Stimulated activated CD8-positive, alpha-beta memory T cell treated with anti-CD3 and anti-CD28 coated beads, Interleukin-15, amount 100 ng/mL, for 24 hours (primary cell): ENCODE measurements at places on chromosomes 13 and 19.

GRCh38 chr13:83008212-83008929 is 873.9 kb downstream of the SLITRK1 start:
- DNase-seq = no peak

- DNase-seq = no peak
Measured at GRCh38 chr19:41955521-41955920, 3.6 kb downstream of the RABAC1 start.

GRCh38 chr19:38901683-38902082 is 1.9 kb downstream of the NFKBIB start:
- DNase-seq = no peak

DNA sequence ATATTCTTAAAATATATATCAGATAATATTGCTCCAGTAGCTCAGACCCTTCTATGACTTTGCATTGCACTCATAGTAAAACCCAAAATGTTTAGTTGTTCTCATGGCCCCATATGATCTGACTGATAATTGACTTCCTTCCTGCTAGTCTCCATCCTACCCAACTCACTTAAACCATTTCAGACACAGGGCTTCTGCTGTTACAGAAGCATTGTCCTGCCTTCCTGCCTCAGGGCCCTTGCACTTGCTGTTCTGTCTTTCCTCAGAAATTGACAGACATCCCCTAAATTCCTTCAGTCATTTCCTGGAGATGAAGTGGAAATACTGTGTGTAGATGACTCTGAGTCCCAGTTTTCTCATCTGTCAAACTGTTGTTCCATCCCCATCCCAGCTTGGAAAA is 19.7 kb downstream of the FBXL12 start:
- no peak for DNase-seq

GRCh38 chr13:111505175-111505777 is 184.8 kb downstream of the TEX29 start:
- DNase-seq = no peak

DNA sequence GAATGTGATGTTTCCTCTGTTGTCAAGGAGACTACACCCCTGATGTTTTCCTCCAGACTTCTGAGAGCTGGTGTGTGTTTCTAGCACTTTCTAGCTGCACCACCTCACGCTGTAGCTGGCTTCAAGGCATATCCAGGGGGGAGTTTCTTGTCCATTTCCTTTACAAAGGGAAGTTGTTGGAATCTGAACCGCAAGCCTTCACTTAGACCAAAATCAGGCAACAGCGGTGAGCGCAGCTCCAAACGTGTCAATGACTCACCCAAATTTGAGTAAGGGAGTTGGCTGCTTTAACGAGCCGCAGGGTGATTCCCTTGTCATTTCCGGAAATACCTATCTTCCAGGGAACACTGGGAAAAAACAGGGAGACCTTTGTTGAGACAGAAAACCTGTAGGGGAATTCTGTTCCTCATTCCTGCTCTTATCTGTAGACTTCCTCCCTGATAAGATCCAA is 2.5 kb downstream of the LDLR start:
- DNase-seq = no peak

GRCh38 chr13:83618966-83619365 is 263.3 kb downstream of the SLITRK1 start:
- no peak for DNase-seq

- DNase-seq = no peak
Measured at GRCh38 chr13:113863524-113864272, at the start of gene GAS6. GAS6 (minus strand) TSS chr13:113864076; CDS start chr13:113863920, 156 bp downstream.

- no peak for DNase-seq
Measured at GRCh38 chr13:97295283-97296182, 73.4 kb downstream of the MBNL2 start.

GRCh38 chr13:80115616-80116015 is 225.3 kb downstream of the SPRY2 start:
- DNase-seq = no peak

- DNase-seq = no peak
Measured at GRCh38 chr13:113804017-113804702, 45.1 kb downstream of the TMEM255B start.

- DNase-seq = no peak
Measured at GRCh38 chr19:45141203-45141900, 19.4 kb downstream of the NKPD1 start.

DNA sequence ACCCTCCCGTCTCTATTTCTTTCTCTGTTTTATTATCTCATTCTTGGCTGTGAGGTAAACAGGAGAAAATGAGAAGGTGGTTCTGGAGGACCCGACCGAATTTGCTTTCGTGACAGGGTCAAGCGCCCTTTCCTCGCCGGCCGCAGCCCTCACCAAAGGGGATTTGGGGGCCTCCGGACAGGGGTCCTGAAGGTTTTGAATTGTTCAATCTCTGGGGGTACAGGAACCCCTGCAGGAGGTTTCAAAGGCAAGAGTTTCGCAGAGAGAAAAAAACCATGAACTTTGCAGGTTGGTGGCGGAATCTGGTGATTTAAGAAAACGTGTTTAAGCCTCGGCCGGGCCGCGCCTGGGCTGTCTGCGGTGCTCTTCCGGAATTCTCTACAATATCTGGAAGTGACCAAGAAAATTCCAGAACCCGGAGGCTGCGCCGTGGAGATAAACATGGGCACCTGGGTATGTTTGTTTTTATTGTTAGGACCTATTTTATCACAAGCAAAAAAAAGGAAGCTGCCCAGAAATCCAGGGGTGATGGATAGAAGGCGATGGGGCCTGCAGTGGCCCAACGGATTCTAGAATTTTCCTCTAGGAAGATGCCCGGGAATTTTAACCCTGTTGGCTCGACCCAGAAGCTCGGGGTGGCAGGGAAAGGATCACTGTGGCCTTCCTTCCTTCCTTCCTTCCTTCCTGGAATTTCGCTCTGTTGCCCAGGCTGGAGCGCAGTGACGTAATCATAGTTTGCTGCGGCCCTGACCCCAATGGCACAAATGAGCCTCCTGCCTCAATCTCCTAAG is 14.2 kb upstream of the PTBP1 start:
- DNase-seq = no peak

GRCh38 chr13:37457612-37458011 is 141.0 kb downstream of the POSTN start:
- DNase-seq = no peak

- no peak for DNase-seq
Measured at GRCh38 chr13:106709522-106709921, 141.6 kb upstream of the ARGLU1 start.

GRCh38 chr13:75146436-75146835 is 335.5 kb downstream of the TBC1D4 start:
- no peak for DNase-seq

DNA sequence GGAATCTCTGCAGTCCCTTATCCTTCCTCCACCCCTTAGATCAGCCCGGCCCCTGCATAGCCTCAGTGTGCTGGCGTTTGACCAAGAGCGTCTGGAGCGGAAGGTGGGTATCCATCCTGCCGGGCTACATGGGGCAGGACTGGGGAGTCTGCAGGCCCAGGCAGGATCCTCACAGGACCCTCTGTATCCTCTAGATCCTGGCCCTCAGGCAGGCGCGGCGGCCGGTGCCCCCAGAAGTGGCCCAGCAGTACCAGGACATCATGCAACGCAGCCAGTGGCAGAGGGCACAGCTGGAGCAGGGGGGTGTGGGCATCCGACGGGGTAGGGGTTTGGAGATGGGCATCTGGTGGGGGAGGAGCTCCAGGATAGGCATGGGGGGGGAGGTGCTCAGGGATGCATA is 8.9 kb downstream of the PODNL1 start:
- DNase-seq = no peak

GRCh38 chr13:27678306-27679040 is 56.8 kb downstream of the POLR1D start:
- DNase-seq = no peak

GRCh38 chr19:4707322-4707721 is 16.3 kb downstream of the DPP9 start:
- no peak for DNase-seq

DNA sequence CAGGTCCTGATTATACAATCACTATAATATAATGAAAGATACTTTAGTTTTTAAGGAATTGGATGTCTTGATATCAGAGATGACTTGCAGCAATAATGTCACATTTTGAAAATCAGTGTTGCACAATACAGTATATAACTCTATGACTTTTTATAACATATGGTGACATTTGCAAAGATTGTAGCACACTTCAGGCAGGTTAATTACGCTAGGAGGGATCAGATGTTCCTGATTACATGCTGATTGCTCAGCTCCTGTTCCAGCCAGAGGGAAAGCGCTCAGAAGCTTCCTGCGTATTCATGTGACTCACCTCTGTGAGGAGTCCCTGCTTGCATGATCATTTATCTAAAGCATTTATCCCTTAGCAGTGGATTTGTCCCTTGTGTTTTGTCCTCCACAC is 265.6 kb downstream of the GPC5 start:
- no peak for DNase-seq

DNA sequence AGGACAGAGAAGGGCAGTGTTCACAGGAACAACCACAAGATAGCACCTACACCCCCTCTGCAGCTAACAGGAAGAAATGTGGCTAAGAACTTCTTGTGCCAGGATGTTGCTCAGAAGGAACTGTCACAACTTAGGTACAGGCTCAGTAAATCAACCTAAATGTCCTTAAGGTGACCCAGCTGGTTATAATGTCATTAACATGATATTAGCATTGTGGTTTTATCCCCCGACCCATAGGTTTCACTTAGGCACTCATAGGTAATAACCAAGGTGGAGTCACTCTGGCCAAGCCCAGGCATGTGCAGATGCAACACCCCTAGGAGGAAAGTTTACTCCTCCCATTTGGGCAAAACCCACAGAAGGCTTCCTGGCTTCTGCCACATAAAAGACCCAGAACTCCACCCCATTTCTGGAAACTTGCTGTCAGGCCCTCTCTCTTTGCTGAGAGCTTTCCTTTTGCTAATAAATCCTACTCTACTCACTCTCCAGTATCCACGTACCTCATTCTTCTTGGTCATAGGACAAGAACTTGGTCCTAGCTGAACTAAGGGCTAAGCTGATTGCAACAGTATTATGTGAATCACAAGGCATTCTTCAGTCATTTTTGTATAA is 951.3 kb downstream of the SLITRK5 start:
- DNase-seq = no peak

- DNase-seq = no peak
Measured at GRCh38 chr19:46082728-46083050, 41.8 kb downstream of the IGFL3 start.

GRCh38 chr13:113851826-113852535 is 11.9 kb downstream of the GAS6 start:
- no peak for DNase-seq

DNA sequence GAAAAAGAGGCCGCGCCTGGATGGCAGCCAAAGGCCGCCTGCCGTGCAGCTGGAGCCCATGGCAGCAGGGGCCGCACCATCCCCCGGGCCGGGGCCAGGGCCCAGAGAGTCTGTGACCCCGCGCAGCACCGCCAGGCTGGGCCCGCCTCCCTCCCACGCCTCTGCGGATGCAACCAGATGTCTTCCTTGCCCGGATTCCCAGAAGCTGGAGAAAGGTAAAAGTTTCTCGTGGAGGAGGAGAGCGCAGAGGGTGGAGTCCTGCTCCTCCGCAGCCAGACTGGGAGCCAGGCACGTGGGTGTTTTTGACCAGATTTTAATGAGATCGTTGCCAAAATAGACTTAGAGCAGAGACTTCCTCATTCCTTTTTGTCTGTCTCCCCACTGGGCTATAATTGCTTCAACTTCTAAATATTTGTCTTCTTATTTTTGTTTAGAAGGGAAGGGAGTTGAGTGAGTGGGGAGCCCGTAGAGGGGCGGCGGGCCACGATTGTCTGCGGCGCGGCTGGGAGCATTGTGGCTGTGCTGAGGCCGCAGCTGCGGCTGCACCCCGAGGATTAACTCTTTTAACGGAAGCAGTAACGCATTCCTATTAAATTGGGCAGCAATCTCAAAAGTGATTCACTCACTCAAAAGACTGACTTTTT is 22.8 kb upstream of the NDUFS7 start:
- no peak for DNase-seq

DNA sequence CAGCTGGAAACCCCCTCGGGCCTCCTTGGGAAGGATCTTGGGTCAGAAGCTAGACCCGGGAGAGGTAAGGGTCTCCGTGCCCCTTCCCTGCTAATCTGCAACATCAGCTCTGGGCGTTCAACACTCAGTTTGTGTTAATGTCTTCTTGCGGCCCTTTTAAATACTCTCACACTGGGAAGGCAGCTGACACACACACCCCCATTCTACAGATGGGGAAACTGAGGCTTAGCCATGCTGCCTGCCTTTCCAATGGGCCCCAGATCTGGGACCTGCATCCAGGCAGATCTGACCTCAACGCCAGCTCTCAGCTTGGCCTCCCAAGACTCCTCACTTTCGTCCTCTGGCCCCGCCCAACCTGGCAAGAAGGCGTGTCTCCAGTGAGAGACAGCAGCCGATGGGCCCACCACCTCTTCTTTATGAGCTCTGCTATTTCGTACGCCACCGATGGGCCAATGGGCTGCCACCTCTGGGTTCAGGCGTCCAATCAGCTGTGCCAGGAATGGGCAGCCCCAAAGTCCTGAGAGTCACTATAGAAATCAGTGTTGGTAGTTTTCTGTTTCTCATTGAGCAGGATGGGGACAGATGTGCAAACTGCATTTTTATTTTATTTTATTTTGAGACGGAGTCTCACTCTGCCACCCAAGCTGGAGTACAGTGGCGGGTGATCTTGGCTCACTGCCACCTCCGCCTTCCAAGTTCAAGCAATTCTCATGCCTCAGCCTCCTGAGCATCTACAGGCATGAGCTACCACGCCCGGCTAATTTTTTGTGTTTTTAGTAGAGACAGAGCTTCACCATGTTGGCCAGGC is 43.8 kb downstream of the DNM2 start:
- no peak for DNase-seq

GRCh38 chr13:98564204-98564603 is 12.7 kb downstream of the STK24 start:
- DNase-seq = no peak

- DNase-seq = no peak
Measured at GRCh38 chr13:40362502-40362901, 303.9 kb downstream of the FOXO1 start.

DNA sequence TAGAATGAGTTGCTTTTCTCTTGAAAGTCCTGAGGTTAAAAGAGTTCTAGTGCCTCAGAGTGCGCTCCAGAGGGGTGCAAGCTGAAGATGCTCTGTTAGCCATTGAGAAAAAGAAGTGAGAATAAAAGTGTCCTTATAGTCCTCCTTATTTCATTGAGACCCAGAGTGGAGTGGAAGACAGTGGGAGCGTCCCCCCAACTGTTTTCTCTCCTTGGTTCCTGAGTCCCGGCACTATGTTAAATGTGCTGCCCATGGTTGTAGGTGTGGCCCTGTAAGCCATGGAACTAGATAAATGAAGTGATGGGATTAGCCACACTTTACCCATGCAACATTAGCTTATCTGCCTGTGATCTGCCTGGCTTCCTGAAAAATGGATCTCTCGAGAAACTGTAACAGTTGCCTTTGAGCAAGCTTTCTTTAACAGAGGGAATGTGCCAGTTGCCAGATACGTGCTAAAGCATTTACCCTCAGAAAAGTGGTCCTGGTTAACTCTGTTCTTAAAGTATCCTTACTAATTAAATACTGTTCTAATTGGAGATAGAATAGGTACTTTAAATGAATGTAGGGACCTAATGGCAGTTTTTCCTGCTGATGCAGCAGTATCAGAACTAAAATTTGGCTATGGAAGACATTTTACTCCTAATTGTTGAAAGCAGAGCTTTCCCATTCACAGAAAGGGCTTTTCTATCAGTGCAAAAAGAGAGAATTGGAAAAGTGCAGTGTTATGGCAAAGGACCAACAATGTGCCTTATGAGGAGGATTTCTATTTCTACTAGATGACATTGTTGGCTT is 21.4 kb upstream of the PSG9 start:
- DNase-seq = no peak

GRCh38 chr19:32910874-32911273 is 41.3 kb upstream of the SLC7A9 start:
- no peak for DNase-seq

- no peak for DNase-seq
Measured at GRCh38 chr19:41920882-41921576, 7.2 kb downstream of the ERFL start.

GRCh38 chr19:33274663-33275558 is 27.4 kb downstream of the CEBPA start:
- no peak for DNase-seq
